ENCODE measurements at places on chromosomes 6 and 20.

GRCh38 chr6:6560909-6561308, 27.6 kb upstream of the LY86 start:
- no peak for DNase-seq

DNA sequence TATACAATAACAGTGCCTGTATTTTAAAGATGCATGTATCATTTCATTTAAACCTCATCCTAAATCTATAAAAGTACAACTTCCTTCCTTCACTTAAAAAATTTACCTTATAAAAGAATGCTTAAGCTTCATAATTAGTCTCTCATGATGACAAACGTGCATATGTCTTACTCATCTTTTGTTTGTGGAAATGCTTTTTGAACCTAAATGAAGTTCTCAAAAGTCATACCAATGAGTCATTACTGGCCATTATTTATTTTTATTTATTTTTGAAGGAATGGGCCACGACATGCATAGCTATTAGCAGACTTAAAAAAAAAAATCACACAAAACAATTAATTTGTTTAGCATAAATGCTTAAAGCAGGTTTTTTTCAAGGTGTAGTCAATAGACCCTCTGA, 3.7 kb downstream of the TFB1M start:
- DNase-seq, result no peak

DNA sequence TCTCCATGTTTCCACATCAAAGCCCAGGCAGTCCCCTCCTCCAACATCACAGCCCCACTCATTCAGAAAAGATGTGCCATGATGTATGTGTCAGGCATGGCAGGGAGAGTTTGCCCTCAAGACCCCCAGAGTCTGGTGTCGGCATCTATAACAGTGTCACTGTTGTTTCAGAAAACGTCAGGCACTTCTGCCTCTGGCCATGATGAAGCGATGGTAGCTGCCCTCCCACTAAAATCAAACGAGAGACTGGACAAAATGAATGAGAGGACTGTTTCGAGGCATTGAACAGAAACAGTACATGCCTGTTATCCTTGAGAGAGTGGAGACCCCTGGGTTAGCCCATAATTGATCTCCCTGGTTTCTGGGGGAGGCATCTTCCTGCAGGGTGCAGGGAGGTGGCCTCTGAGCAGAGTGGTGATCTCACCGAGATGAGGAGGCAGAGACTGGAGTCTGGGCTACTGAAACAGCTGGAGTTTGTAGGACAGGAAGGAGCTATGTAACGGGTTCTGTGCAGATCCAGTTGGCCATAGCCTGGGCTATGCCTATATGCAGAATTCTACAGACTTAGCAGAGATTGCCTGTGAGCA, 144.5 kb downstream of the SYCP2 start:
- peak; percentile 8 for DNase-seq

DNA sequence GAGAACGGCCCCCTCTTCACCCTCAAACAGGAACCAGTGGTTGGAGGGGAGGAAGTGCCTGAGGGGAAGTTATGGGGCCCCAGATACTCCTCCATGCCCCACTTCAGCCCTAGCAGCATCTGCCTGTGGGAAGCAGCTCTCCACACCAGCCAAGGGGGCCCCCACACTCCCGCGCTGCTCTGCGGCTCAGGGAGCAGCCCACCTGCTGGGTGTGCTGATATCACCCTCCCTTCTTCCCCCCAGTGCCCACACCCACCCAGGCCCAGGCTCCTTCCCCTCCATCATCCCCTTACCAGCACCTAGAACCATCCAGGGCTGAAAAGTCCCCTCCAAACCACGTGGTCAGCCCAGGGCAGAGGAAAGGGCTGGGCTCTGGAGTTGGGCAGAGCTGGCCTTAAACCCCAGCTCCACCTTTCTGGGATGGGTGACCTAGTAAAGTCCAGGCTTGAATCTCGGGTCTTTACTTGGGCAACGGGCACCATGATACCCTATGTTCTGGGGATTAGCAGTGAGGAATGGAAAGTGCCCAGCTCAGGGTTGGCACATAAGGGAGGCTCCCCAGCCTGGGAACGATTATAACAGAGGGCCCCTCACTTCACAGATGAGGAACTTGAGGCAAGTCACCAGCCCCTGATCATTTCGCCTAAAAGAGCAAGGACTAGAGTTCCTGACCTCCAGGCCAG, 663 bp downstream of the LST1 start:
- no peak for DNase-seq

DNA sequence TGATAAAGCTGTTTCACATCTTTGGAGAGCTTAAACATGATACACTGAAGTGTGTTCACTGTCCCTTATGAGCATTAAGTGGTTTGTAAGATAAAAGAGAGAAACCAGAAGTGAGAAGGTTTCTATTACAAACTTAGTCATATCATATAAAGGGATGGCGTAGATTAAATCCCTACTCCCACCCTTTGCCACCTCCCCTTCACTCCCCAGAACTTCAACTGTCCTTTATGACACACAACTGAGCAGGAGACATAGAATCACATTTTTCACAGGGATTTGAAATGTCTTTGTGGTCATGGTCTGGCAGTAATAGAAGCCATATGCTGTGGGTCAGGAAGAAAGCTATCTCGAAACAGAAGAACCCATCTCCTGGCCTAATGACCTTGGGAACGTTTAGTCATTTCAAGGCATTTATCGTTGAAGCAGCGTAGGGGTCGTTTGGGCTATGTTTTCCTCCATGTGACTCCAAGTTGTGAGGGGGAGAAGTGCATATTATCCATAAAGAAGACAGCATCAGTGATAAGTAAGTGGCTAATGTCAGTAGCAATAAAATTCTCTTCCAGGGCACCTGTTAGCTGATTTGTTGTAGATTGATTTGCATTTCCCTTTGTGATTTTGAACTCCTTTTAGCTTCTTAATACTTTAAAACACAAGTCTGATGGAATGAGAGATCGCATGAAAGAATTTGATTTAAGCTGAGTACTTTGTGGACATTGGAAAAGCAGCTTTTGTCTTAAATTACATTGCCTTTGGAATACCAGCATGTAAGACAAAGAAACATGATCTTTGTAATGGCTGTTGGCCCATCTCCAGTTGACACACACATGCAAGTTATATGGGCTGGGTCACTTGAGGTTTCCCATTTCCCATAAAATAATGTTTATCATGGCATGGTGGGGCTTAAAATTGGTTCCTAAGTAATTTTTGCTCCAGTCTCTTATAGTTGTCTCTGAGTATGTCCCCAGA, 501.5 kb upstream of the FLRT3 start:
- no peak for DNase-seq

DNA sequence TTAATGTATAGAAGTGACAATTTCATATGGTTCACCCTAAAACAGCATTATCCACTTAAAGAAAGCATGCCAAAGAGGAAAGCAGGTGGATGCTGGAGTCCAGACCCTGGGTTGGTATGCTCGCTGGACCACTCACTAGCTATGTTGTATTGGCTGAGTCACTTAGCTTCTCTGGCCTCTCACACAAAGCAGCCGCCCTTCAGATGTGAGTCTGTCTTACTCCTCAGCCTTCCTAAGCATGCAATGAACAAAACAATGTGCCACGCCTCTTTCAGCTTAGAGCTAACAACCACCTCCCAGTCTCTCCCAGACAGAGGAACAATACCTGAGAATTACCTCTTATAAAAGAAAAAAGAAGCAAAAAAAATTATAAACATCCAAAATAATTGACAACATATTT, 29.4 kb downstream of the SIM1 start:
- no peak for DNase-seq

GRCh38 chr20:37803438-37804307, 99.3 kb upstream of the VSTM2L start:
- no peak for DNase-seq

GRCh38 chr20:51749674-51750036, 18.5 kb downstream of the ATP9A start:
- DNase-seq, result no peak

- DNase-seq, result no peak
These were observed 79.9 kb downstream of the BMP6 start for GRCh38 chr6:7805850-7806214.

DNA sequence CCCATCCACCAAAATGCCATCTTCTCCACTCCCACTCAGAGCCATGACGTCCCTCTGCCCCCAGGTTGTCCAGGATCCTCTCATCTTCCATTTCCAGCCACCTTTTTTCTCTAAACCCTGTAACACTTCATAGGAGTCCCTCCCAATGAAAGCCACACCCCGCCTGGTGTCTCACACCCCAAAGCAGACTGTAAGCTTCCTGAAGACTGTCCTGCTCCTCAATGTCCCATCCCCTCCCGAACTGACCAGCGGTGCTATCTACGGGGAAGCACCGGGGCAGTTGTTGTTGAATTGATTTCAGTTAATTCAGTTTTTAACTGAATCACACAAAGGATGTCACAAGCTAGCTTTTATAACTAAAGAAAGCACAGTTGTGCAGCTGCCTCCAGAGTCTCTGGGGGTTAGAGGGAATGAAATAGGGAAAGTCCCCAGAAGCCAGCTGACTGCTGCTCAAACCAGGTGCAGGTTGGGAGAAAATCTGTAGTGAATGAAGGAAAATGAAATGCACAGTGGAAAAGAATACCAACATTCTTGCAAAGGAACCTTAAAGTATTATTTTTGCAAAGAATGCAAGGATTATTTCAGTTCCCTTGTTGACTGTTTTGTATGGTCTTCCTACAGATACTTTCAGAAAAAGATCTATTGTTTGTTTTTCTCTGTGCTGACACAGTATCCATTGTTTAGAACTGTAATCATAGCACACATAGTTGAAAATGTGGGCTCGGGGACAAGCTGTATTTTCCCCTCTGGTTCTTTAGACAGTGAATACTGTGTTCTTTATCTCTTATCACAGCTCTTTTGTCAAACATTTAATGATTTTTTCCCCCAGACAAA, 222.6 kb upstream of the QKI start:
- DNase-seq, result no peak

GRCh38 chr6:168876956-168877355, 376.7 kb downstream of the THBS2 start:
- no peak for DNase-seq

DNA sequence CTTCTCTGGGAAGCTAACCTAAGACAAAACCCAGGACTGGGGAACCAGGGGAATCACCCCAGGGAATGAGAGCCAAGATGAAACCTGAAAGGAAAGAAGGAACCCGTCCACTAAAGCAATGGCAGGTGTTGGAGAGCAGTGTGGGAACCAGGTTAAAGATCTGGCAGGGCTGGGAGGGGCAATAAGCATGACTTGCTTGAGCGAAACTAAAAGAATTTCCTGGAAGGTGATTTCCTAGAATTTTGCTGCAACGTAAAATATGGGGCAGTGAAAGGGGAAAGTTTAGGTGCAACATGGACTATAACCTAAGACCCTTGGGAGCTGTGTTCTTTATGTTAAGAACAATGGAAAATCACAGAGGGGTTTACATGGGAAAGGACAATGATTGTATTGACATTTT, 126.2 kb upstream of the SSTR4 start:
- DNase-seq, result no peak

DNA sequence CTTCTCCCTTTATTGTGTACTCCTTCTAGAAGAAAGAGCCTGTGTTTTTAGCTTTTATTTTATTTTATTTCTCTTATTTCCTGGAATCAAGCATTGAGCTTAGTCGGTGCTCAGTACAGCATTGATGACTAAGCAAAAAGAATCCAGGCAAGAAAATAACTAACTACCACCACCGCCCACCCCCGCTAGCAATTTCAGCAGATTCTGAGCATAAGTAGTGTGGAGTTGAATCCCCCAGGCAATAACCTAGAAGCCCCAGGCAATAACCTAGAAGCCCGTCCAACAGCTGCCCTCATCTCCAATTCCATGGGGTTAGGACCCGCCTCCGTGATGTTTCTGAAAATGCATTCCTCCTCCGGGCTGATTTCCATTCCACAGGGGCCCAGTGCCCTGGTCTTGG, 258.0 kb upstream of the TAB2 start:
- no peak for DNase-seq

DNA sequence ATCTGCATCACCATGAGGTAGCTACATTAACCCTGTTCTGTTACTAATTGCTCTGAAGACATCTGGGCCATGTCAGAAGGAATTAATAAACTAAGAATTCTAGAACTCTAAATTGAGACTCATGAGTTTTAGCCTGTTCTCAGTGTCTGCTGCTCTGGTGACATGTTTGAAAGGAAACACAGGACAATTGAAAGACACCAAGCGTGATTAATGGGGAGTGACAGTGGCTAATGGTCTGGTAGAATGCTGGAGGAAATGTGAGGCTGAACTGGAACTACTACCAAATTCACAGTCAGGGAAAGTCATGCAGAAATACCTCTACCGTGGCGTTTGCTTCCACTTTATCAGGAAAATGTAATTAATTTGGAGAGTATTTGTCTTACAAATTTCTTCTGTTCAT, 140.0 kb downstream of the TBC1D7 start:
- no peak for DNase-seq

DNA sequence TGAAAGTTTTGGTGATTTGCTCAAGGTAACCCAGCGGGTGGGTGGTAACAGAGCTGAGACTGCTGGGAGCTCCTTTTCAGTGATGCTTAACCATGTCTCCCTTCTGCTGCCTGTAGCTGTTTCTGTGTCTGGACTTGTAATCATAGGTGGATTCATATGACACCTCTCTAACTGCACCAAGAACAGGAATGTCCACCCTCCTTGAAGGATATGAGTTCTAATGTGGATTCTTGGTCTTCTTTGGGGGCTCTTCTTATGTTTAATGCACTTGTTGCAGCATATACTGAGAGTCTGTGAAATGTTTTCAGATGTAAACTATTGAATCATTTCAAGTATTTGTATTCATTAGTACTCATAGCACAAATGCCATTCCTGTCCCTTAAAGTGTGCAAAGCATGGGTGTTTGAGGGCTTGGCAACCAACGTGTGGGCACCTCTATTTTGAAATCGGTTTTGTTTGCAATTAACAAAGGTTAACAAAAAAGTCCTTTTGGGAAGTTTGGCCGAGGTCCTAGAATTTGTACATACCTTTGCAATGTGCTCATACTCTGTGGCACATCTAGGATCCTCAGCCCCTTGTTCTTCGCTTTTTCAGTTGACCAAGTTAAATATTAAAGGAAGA, 138.0 kb downstream of the SOX4 start:
- DNase-seq, result no peak

DNA sequence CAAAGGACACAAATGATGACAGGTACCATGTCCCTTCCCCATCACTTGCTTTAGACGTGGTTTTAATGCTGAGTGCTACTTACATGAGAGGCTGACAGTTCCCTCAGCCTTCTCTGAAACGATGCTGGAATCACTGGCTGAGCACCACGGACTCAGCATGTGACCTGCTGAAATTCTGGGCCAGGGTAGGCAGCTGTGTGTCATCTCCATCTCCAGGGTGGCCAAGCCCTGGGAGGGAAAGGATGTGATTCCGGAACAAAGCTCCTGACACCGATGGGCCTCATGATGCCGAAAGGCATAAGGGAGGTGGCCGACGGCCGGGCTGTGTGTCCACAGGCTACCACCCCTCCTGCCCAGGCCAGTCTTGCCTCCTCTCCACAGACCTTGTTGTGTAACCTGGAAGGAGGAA, 184.3 kb upstream of the CST7 start:
- peak; percentile 17 for DNase-seq

Data from activated CD8-positive, alpha-beta memory T cell treated with anti-CD3 and anti-CD28 coated beads, Interleukin-2, amount 50 U/mL, for 48 hours (primary cell).